ENCODE measurements at places on chromosomes 6 and 20.

- no peak overlapping the region for H3K27ac ChIP-seq
- H3K4me1 ChIP-seq = no peaks in the 10 kb centered on the region
- H3K4me3 ChIP-seq = no peak overlapping the region
- H3K36me3 ChIP-seq = no peaks in the 10 kb centered on the region
These were observed 617.4 kb upstream of the CDH4 start for GRCh38 chr20:60634491-60635172.

DNA sequence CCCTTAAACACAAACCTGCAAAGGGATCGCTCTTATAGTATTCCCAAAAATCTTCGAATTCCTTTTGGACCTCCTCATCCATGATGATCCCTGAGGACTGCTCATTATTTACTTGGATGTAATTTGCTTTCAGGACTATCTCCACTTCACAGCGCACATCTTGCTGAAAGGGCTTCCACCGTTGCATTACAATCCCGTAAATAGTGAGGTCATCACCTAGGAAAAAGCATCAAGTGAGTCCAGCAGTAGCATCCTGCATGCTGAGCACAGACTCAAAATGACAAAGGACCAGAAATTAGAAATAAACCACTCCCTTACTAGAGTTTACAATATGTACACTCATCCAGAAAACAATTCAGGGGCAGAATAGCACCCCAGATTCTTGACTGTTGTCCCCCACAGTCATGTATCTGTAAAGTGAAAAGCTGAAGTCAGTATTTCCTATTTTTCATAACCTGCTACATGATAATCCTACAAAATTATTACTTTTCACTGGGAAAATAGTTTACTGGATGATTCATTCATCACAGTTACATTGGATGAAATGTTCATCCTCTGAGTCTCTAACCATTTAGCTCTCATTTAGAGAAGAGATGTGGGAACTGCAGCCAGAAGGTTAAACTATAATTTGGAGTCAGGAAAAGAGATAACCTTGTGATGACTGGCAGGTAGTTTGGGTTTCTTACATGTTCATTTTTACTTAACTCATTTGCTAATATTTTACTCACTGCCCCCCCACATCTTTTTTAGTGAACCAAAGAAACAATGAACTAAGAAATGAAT is 17.2 kb downstream of the MCM9 start:
- no peaks in the 10 kb centered on the region for H3K4me1 ChIP-seq
- no peaks in the 10 kb centered on the region for H3K36me3 ChIP-seq
- no peak overlapping the region for H3K4me3 ChIP-seq
- H3K27ac ChIP-seq = no peak overlapping the region
- no peak for DNase-seq

DNA sequence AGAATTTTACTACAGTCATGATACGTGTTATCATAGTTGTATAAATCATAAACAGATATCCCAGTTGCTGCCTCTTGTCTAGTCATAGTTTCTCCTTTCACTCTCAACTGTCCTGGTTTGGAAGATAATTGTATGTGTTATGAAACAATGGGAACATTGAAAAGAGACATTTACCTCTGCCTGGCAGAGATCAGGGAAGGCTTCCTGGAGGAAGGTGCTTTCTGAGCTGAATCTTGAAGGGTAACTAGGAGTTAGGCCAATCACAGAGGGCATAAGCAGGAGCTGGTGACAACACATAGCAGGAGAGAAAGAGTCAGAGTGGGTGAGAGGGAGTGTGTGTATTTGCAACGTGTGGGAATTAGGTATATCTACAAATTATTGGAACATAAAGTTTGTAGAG is 5.4 kb downstream of the ASXL1 start:
- H3K4me3 ChIP-seq = no peak overlapping the region
- no peak for DNase-seq
- H3K4me1 ChIP-seq = peaks cover 12% of the 10 kb centered on the region
- no peaks in the 10 kb centered on the region for H3K27me3 ChIP-seq
- H3K27ac ChIP-seq = peak overlapping the region; percentile 21

DNA sequence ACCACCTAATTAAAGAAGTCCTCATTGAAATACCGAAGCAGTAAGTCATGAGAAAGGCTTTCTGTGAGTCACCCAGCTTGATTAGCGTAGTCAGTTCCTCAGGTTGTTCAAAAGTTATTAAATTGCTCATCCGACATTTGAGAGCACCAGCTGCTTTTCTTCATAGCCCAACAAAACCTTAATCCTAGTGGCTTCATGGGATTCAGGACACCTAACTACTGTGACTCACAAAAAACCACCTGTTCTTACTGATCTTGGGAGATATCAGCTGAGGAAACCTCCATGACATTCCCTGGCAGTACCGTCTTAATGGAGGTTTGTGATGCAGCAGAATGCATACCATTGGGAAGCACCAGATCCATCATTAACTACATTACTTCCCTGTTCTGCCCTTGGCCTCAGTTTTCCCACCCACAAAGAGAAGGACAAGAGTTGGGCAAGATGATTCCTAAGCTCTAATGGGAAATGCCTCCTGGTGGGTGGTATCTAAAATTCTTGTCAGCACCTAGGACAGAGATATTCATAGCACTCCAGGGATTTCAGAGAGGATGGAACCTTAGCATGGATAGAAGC is 103.8 kb downstream of the KHDC1L start:
- H3K4me1 ChIP-seq = no peaks in the 10 kb centered on the region
- DNase-seq = no peak
- H3K27me3 ChIP-seq = no peaks in the 10 kb centered on the region

- no peak for DNase-seq
- no peak overlapping the region for H3K27ac ChIP-seq
- no peaks in the 10 kb centered on the region for H3K4me1 ChIP-seq
- no peaks in the 10 kb centered on the region for H3K27me3 ChIP-seq
- no peak overlapping the region for H3K4me3 ChIP-seq
- H3K36me3 ChIP-seq = no peaks in the 10 kb centered on the region
These were observed 207.1 kb upstream of the MARCKS start for GRCh38 chr6:113649880-113650609.

- H3K4me3 ChIP-seq = no peak overlapping the region
- no peak overlapping the region for H3K27ac ChIP-seq
- no peak for DNase-seq
- H3K4me1 ChIP-seq = peaks cover 3% of the 10 kb centered on the region
- H3K36me3 ChIP-seq = no peaks in the 10 kb centered on the region
These were observed 3.6 kb downstream of the TBCC start for GRCh38 chr6:42742116-42742894.

GRCh38 chr6:19465760-19466159 is 371.4 kb upstream of the ID4 start:
- H3K4me3 ChIP-seq = no peak overlapping the region
- no peak for DNase-seq
- H3K27me3 ChIP-seq = no peaks in the 10 kb centered on the region
- no peak overlapping the region for H3K27ac ChIP-seq
- H3K36me3 ChIP-seq = no peaks in the 10 kb centered on the region
- no peaks in the 10 kb centered on the region for H3K4me1 ChIP-seq

- no peak overlapping the region for H3K27ac ChIP-seq
- H3K36me3 ChIP-seq = no peaks in the 10 kb centered on the region
- no peak for DNase-seq
- H3K4me1 ChIP-seq = no peaks in the 10 kb centered on the region
- H3K27me3 ChIP-seq = no peaks in the 10 kb centered on the region
- no peak overlapping the region for H3K4me3 ChIP-seq
These were observed 34.4 kb upstream of the ZNF184 start for GRCh38 chr6:27507041-27507956.
